CD8-positive, alpha-beta memory T cell (primary cell): ENCODE measurements at places on chromosomes 4 and X. TPM values are rescaled to one million over a fixed set of nuclear protein-coding genes. Genes with fewer than 3 reads are reported as not detected.
A peak's percentile ranks its signal among the peaks of the same experiment; 100 is the strongest.

DSPP gene
- not detected for total RNA-seq

USP27X gene
- total RNA-seq, result 1.7 TPM

NDUFB11 gene
- 93.5 TPM for total RNA-seq

NDP gene
- not detected for total RNA-seq

DNA sequence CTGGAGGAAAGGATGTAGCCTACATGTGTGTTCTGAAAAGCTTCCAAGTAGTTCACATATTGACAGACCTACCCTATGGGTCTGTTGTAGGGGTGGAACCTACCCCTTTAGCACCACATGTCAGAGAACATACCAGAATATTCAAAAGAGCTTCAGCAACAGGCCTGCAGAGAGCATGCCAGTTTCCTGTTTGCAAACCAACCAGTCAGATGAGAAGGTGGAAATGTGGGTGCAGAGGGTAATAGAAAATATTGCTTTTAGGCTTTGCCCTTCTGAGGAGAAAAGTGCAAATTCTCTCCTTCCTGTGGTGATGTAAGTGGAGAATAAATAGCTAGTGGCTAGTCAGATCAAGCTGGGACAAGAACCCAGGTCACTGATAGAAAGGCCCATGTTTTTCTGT lies 16.4 kb downstream of the INTS6L start:
- DNase-seq, result no peak
- no peak overlapping the region for H3K4me3 ChIP-seq
- no peaks in the 10 kb centered on the region for H3K36me3 ChIP-seq
- no peaks in the 10 kb centered on the region for H3K27me3 ChIP-seq
- H3K4me1 ChIP-seq, result peaks cover 28% of the 10 kb centered on the region
- peak overlapping the region; percentile 31 for H3K27ac ChIP-seq

DNA sequence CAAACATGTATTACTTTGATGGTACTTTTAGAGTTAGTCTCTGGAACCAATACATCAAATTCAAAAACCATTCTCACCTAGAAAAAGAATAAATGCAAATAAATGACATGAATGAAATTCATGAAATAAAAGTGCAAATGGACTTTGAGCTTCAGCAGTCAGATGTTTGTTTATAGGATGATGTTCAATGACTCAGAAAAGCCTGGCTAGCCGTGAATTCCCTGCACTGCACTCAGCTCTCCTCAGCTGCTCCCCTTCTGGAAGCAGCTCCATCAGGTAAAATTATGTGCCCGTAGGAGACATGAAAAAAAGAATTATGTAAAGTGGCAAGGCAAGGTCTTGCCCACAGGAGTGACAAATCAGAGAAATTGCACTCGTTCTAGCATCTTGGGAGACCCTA lies 390.6 kb downstream of the GPM6A start:
- H3K27ac ChIP-seq, result no peak overlapping the region
- no peaks in the 10 kb centered on the region for H3K27me3 ChIP-seq
- no peaks in the 10 kb centered on the region for H3K4me1 ChIP-seq
- no peaks in the 10 kb centered on the region for H3K36me3 ChIP-seq
- no peak for DNase-seq

DNA sequence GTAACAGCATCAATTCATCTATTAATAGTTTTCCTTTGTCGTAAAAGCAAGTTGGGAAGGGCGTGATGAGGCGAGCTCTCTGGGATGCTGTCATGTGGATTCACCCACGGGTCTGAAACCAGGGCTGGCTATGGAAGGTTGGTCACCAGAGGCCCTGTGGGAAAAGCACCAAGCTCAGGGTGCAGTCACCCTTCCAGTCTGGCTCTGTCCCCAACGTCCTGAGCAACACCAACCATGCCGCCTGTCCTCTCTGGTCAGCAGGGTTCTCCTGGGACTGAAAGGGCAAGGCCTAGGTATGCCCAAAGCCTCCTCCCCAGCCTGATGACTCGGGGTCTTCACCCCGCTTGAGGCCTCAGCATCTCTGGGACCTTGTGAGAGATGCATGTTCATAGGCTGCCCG lies 97.2 kb upstream of the MSX1 start:
- H3K4me3 ChIP-seq, result no peak overlapping the region
- H3K36me3 ChIP-seq, result no peaks in the 10 kb centered on the region
- H3K27me3 ChIP-seq, result no peaks in the 10 kb centered on the region
- no peak overlapping the region for H3K27ac ChIP-seq

DNA sequence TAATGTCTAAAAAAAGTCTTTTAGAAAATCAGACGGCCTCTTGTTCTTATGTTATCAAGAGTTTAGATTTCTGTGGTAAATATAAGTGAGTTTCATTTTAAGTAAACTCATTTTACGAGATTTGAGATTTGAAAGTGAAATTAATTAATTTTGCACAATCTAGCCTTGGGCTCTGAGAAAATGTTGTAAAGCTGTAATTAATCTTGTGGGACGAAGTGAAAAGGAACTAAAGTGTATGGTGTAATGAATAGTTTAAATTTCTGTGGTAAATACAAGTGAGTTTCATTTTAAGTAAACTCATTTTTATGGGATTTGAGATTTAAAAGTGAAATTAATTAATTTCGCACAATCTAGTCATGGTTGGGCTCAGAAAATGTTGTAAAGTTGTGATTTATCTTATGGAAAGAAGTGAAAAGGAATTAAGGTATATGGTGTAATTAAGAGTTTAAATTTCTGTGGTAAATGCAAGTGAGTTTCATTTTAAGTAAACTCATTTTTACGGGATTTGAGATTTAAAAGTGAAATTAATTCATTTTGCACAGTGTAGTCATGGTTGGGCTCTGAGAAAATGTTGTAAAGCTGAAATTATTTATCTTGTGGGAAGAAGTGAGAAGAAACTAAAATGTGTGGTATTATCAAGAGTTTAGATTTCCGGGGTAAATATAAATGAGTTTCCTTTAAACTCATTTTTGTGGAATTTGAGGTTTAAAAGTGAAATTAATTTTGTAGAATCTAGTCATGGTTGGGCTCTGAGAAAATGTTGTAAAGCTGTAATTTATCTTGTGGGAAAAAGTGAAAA lies 1.6 kb downstream of the SCML1 start:
- no peak for DNase-seq
- H3K4me1 ChIP-seq, result no peaks in the 10 kb centered on the region
- H3K27me3 ChIP-seq, result no peaks in the 10 kb centered on the region

DNA sequence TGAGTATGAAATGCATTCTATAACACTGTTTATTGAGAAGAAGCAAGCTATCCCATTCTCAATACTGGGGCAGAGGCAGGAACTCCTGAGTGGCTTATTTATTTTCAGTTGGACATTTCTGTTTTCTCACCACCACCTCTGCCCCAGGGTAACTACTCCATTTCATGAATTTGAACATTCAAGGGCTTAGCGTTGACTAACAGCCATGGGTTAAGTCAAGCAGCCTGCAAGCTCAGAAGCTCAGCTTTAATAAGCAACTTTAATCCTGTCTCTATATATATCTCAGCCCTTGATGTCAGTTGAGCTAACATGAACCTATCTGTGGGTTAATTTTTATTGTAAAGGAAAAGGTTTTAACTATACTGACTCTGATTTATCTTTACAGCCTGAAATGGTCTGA lies 93.8 kb downstream of the MBNL3 start:
- no peak overlapping the region for H3K4me3 ChIP-seq
- no peaks in the 10 kb centered on the region for H3K4me1 ChIP-seq
- no peak for DNase-seq
- H3K27me3 ChIP-seq, result no peaks in the 10 kb centered on the region

GRCh38 chr4:126318376-126318775 lies 1003.6 kb downstream of the FAT4 start:
- no peaks in the 10 kb centered on the region for H3K36me3 ChIP-seq
- H3K4me3 ChIP-seq, result no peak overlapping the region
- no peaks in the 10 kb centered on the region for H3K27me3 ChIP-seq
- no peaks in the 10 kb centered on the region for H3K4me1 ChIP-seq

DNA sequence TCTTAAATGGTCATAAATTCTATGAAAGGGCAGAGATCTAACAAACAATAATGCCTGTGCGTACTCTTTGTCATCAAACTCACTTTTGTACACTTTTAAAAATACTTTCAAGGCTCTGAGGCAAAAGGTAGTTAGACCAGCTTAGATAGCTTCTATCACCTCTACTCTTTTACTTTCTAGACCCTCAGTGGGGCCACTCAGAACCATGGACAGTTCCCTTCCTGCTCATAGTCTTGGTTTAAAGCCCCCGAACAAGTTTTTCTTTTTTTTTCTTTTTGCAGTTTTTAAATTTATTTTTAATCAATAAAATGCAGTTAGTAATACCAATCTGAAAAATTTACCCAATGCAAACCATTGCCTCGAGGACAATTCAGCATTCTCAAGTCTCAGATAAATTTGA lies 460.5 kb upstream of the CNKSR2 start:
- H3K4me1 ChIP-seq, result no peaks in the 10 kb centered on the region
- no peak overlapping the region for H3K27ac ChIP-seq
- H3K4me3 ChIP-seq, result no peak overlapping the region

DNA sequence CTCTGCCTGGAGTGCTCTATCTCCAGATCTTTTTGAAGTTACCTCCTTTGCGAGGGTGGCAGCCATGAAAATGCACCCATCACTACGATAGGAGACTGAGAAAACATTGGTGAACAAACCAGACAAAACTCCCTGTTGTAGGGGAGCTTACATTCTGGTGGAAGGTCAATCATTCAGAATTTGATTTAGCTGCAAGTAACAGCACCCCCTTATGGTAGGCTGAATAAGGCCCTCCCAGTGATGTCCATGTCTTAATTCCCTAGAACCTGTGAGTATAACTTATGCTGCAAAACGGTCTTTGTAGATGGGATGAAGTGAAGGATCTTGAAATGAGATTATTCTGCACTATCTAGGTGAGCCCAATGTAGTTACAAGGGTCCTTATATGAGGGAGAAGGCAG lies 5.6 kb upstream of the TEC start:
- H3K4me1 ChIP-seq, result peaks cover 4% of the 10 kb centered on the region
- DNase-seq, result no peak
- no peak overlapping the region for H3K27ac ChIP-seq
- H3K4me3 ChIP-seq, result no peak overlapping the region
- no peaks in the 10 kb centered on the region for H3K36me3 ChIP-seq

DNA sequence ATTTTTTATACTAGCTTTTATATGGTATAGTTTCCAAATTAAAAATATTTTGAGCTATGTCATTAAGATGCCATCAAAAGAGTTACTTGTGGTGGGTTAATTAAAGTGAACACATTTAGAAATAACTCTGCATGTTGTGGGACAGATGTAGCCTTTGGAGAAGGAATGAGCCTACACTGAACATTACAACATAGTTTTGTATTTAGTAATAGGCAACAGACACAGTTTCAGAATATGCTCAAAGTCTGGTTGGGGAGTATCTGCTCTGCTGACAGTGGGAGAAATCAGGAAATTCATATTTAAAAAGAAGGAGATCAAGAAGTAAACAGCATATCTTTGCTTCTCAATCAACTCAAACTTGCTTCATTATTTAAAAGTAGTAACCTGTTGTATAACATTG lies 23.7 kb downstream of the EMCN start:
- no peaks in the 10 kb centered on the region for H3K27me3 ChIP-seq
- no peak for DNase-seq
- H3K4me1 ChIP-seq, result no peaks in the 10 kb centered on the region
- no peaks in the 10 kb centered on the region for H3K36me3 ChIP-seq
- H3K4me3 ChIP-seq, result no peak overlapping the region
- H3K27ac ChIP-seq, result no peak overlapping the region

DNA sequence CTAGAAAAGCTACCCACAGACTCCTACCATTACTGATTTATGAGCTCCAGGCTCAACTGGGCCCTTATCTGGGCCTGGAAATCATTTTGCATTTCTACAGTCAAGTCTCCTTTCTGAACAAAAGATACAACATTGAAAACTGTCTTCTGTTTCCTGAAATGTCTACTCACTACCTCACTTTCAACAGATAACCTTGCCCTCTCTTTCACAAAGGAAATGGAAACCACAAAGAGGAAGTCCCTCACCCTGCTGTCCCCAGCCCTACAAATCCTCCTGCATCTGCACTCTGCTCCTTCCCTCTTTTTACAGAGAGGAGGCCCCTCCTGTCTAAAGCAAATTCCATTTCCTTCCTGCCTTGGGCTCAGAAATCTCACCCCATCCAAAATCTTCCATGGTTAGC lies 24.8 kb upstream of the CYBB start:
- H3K27ac ChIP-seq, result peak overlapping the region; percentile 3
- no peaks in the 10 kb centered on the region for H3K36me3 ChIP-seq
- H3K4me1 ChIP-seq, result peaks cover 51% of the 10 kb centered on the region
- no peak for DNase-seq
- no peaks in the 10 kb centered on the region for H3K27me3 ChIP-seq

- no peaks in the 10 kb centered on the region for H3K27me3 ChIP-seq
- no peak overlapping the region for H3K27ac ChIP-seq
- DNase-seq, result no peak
- H3K36me3 ChIP-seq, result no peaks in the 10 kb centered on the region
Measured at GRCh38 chr4:177964061-177964460, 521.8 kb upstream of the AGA start.

DNA sequence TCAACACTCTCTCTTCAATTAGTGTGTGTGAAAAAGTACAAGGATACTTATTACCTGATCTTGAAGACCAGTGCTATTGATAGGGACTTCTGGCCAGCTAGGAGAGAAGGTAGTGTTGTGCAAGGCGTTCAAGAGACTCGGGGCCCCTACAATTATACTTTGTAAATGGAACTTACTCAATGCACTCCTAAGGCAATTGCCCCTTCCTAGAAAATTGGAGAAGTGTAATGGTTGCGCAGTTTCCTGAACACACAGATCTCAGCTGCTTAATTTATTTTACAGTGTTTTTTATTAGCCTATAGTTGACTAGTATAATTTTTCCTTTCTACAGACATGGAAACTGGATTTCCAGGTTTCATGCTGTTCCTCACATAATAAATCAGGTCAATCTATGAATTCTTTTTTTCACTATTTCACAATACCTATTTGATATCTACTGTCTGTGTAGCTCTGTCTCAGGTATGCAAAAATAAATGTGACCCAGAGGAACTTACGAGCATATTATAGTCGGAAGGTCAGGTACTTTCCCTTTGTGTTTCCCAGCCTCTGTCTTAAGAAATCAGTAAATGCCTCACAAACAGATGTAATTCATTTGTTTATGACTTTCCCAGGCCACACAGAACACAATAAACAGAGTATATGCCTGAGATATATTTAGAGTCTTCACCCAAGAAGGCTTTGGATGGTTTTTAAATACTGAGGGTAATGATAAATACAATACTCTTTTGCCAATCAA lies 89.1 kb upstream of the TET2 start:
- H3K36me3 ChIP-seq, result no peaks in the 10 kb centered on the region
- H3K4me3 ChIP-seq, result no peak overlapping the region
- no peak overlapping the region for H3K27ac ChIP-seq
- no peaks in the 10 kb centered on the region for H3K27me3 ChIP-seq
- H3K4me1 ChIP-seq, result peaks cover 8% of the 10 kb centered on the region
- DNase-seq, result no peak

DNA sequence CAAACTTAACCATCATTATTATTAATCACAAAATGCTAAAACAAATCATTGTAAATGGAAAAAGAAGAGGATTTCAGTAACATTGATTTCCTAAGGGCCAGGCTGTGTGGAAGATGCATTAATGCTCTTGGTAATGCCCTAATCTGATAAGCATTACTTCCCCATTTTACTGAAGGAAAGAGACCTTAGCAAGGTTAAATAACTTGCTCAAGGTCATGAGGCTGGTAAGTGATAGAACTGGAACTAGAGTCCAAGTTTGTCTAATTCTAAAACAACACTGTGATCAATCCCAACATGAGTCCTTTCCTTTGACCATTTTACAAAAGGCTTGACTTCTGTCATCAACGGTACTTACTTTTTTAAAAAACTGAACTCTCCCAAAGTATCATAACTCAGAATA lies 32.6 kb downstream of the ADAMTS3 start:
- no peaks in the 10 kb centered on the region for H3K4me1 ChIP-seq
- DNase-seq, result no peak
- no peak overlapping the region for H3K4me3 ChIP-seq
- no peaks in the 10 kb centered on the region for H3K36me3 ChIP-seq
- no peak overlapping the region for H3K27ac ChIP-seq

GRCh38 chr4:139246166-139246565 lies 33.9 kb downstream of the MGARP start:
- no peaks in the 10 kb centered on the region for H3K36me3 ChIP-seq
- no peak overlapping the region for H3K4me3 ChIP-seq
- H3K27me3 ChIP-seq, result no peaks in the 10 kb centered on the region
- no peak overlapping the region for H3K27ac ChIP-seq
- no peaks in the 10 kb centered on the region for H3K4me1 ChIP-seq
